Stimulated activated CD4-positive, alpha-beta T cell treated with anti-CD3 and anti-CD28 coated beads, Interleukin-12 subunit alpha, Interleukin-12 subunit beta, amount 100 ng/mL, for 4 hours (primary cell): ENCODE measurements at places on chromosomes 4 and X.

- DNase-seq, result no peak
Measured at GRCh38 chrX:46279925-46280313, 265.3 kb downstream of the ZNF674 start.

DNA sequence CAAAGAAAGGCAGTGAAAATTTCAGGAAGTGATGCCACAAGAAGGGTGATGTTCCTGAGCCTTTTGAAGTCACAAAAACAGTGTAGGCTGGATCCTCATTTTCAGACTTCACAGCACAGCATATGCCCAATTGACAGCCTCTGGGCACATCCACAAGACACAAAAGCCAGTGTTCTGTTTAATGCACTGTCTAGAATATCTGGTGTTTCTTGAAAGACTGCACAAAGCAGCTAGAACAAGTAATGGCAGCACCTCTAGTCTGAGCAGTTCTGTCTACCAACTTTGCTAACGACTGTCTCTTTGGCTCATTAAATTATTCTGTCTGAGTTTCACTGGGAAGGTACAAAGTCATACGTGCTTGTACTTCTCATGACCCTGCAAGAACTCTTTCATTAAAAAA lies 417.1 kb upstream of the GALNT7 start:
- DNase-seq, result no peak

DNA sequence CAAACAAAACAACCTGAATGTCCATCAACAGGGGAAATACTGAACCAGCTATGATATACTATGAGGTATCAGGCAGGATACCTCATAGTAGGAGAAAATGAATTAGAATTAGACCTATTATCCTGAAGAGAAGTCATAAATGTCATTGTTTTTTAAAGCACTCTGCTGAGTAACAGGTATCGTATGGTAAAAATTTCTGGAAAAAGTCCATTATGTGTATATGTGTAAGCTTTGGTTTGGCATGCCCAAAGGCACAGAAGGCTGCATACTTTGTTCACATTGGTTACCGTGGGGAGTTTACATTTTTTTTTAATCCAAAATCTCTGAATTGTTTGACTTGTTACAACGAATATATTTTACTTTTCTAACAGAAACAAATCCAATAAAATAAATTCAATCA lies 70.5 kb downstream of the RPS3A start:
- no peak for DNase-seq

DNA sequence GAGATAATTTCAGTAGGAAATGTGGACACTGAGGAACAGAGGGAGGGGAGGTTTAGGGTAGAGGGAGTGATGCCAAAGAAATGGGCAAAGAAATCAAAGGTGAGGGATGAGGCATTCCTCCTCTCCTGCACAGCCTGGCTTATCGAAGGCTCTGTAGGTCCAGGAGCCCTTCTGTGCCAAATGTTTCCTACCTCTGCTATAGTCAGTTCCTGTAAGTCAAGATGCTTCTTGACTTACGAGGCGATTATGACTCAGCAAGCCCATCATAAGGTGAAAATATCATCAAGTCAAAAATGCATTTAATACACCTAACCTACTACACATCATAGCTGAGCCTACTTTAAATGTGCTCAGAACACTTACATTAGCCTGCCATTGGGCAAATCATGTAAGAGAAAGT lies 60.0 kb upstream of the ARHGAP24 start:
- no peak for DNase-seq

GRCh38 chr4:74258963-74259362 lies 49.3 kb upstream of the EPGN start:
- no peak for DNase-seq

- no peak for DNase-seq
Measured at GRCh38 chr4:96602661-96603060, 762.8 kb downstream of the PDHA2 start.

- DNase-seq, result no peak
Measured at GRCh38 chrX:40195368-40195767, 97.6 kb upstream of the BCOR start.

DNA sequence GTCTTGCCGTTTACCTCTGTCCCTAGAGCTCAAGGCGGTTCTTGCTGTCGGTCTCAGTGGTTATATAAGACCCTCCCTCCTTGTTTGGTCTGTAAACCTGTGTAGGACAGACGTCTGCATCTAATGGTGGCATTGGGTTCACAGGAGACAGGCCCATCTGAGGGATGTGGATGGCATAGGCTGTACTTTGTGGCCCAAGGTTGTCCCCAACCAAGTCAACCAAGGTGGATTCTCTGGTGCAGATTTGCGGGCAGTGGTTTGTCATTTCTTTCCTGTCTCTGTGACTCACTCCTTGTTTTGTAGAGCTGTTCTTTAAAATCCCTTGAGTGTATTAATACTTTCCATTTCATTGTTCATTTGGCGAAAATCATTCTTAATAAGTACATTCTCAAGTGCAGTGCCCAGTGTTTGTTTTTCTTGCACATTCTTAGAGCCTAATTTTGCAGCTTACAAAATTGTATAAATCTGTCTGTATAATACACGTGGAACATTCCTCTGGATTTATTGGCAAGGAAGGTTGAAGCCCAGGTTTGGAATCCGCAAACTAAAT lies 68.0 kb upstream of the TLR2 start:
- DNase-seq, result peak; percentile 18

DNA sequence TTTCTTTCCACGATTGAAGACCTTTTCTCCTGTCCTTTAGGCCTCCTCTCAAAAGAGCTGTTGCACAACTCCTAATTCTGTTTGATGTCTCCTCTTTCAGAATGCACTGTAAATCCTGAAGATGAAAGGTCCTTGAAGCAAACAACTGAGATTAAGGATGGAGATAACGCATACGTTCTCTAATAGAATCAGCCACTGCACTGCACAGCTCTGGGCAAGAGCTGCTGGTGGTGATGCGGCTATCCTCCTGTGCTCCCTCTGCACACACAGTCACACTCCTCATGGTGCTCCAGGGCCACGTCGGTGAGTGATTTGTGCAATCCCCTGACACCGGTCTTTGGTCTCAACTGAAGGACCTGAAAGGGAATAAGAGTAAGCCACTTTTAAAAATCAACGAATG lies 208.7 kb downstream of the PDGFC start:
- DNase-seq, result no peak

- DNase-seq, result no peak
Measured at GRCh38 chrX:11579636-11580600, 85.8 kb downstream of the ARHGAP6 start.

DNA sequence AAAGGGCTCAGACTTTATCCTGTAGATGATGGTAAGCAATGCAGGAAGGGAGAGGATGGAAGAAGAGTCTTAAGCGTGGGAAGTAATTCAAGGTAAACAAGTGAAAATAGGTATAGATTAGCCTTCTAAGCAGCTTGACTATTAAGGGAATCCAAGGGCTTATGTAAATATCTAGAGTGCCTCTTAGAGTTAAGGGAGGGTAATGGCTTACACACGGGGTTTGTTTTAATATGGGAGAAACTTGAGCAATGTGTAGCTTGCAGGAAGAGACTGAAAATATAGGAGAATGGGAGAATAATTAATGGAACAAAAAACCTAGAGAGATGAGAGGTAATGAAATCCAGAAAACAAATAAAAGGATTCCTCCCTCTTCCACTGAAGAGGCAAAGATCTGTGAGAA lies 12.8 kb upstream of the SAP30 start:
- DNase-seq, result no peak

- DNase-seq, result no peak
Measured at GRCh38 chrX:123851079-123851478, 8.8 kb upstream of the XIAP start.

- DNase-seq, result no peak
Measured at GRCh38 chr4:182288534-182288933, 45.3 kb downstream of the TENM3 start.

DNA sequence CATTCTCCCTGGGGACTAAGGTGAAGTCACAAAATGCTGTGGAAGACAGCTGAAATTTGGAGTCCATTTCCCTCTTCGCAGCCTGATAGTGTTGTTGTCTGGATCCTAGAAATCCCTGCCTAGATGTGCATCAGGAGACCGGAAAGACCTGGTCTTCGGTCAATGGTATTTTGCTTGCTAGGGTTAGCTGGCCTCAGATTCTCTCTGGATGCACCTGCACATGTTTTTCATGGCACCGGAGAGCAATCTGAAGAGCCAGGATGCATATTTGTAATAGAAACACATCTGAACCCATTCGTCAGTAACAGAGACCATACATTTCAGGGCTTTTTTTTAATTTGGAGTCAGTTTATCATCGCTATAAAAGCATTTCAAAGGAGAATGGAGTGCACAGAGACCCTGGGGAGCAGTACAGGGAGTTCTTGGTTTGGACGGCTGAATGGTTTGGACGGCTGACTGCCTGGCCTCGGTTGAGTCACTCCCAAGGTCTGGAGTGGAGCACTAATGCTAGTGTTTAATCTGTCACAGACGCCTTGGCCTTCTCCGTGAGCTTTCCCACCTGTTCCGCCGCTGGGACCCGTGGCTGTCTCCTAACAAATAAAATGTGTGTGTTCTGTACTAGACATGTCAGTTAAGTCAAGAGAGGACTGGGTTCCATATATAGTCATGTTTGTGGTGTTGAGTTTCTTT lies 7.5 kb upstream of the PDLIM3 start:
- DNase-seq, result no peak

DNA sequence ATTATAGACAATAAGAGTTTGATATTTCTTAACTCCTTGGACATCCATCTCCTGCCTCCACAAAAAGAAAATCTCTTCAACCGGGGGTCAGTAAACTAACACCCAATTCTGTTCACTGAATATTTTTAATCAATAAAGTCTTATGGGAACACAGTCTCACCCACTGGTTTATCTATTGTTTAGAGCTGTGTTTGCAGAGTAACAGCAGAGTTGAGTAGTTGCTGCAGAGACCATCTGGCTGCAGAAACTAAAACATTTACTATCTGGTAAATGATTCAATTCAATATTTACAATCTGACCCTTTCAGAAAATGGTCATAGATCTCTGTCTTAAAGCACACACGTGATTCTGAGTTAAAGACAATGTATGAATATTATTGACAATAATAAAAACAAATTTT lies 94.0 kb downstream of the TMA16 start:
- no peak for DNase-seq

- DNase-seq, result no peak
Measured at GRCh38 chrX:8075636-8076035, 95.4 kb downstream of the VCX2 start.

DNA sequence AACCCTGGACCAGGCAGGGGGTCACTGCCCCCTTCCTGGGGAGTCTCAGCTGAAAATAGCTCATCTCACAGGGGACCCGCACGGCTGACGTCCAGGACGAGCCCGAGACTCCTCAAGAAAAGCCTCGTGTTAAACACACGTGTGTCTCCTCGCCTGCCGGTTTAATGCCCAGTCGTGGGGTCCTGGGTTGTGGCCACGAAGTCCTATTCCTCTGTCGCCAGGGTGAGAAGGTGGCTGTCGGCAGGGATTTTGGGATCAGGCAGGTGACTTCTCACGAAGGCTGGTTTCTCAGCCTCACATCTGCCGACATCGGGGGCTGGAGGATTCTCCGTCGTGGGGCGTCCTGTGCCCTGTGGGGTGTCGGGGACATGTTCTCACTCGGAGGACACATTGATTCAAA lies 44.3 kb upstream of the PPP2R3B start:
- DNase-seq, result no peak

GRCh38 chr4:139167774-139168444 lies 9.1 kb downstream of the ELF2 start:
- no peak for DNase-seq

DNA sequence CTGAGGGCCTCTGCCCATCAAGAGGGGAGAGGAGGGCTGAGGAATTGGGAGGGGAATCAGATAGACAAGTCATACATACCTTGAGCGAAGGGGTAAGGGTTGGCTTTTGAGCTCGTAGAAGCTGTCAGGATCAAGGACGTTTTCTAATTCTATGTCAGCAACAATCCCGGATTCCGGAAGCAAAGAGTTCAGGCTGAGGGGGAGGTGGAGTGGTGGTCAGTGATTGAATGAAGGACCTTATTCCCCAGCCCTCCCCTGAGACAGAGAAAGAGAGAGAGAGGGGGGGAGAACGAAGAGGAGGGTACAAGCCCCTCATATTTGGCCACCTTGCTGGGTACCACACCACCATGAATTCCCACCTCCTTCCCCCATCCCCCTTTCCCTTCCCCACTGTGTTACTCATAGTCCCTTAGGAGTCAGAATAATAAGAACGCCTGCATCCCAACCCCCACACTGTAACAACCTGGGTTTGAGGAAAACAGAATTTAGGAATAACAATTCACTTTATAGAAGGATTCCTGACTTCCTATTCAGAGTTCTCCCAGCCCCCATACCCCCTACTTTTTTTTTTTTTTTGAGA lies 2.7 kb downstream of the TFE3 start:
- no peak for DNase-seq

DNA sequence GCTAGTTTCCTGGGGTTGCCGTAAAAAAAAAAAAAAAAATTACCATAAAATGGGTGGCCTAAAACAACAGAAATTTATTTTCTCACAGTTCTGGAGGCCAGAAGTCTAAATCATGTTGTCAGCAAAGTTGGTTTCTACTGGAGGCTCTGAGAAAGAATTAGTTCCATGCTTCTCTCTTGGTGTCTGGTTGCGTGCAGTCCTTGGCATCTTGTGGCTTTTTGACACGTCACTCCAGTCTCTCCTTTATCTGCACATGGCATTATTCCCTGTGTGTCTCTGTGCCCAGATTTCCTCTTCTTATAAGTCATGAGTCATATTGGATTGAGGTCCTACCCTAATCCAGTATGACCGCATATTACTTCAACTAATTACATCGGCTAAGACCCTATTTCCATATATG lies 38.7 kb downstream of the SPATA4 start:
- no peak for DNase-seq

DNA sequence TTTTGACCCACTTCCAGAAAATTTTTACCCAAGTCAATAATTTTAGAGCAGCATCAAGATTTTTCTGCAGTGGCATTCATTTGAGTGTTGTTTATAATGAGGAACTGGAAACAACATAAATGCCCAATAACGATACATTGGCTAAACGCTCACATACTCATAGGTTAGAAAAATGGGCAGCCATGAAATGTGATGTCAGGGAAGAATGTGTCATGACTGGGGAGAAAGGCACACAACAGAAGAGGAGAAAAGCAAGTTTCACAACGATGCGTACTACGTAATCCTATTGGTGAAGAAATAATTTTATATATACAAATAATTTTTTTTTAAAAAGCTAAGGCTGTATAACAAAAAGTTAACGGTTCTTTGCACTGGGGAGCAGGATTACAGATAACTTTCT lies 33.6 kb upstream of the MAP3K15 start:
- DNase-seq, result no peak

- no peak for DNase-seq
Measured at GRCh38 chrX:143648705-143649104, 12.8 kb upstream of the SLITRK4 start.

DNA sequence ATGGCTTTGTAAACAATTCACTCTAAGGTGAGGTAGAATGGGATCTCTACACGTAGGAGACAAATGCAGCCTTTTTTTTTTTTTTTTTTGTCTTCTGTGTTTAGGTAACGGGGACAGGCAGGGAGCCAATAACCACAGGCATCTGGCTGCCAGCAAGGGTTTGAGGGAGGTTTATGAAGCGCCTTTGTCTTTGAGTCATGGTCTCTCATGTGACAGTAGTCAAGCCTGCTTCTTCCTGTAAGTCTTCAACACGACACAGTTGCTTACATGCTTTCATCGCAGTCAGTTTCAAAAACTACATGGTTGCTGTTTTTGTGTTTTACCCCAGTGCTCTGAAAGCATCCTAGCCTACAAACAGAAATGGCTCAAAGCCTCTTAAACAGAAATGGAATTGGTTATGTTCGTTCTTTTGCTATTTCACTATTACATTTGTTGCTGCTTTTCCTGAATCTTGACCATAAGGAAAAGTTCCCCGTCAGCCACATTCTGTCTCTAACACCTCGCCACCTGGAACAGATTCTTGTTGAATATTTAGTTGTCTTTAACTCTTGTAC lies 127.8 kb upstream of the METTL14 start:
- no peak for DNase-seq
